Stimulated activated CD4-positive, alpha-beta T cell treated with anti-CD3 and anti-CD28 coated beads, Interleukin-15, amount 100 ng/mL, for 24 hours (primary cell): ENCODE measurements at places on chromosomes 5 and 9.

GRCh38 chr5:78975035-78975434 lies 10.1 kb downstream of the ARSB start:
- no peak for DNase-seq

DNA sequence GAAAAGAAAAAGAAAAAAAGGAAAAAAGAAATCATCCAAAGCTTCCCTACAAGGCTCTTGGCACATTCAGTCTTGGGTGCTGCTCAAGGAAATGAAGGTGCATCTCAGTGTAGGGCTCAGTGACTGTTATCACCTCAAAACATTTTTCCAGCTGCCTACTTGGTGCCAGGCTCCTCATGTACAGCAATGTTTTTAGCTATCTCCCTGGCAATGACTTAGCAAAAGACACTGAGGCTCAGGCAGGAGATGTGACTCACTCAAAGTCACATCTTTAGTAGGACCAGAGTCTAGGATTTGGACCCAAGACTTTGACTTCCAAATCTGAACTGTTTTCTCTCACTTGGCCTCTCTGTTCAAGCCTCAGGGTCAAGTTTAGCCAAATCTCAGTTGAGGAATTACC lies 264.2 kb downstream of the CRB2 start:
- DNase-seq = no peak

GRCh38 chr5:92800365-92800764 lies 780.7 kb downstream of the NR2F1-AS1 start:
- DNase-seq = no peak

DNA sequence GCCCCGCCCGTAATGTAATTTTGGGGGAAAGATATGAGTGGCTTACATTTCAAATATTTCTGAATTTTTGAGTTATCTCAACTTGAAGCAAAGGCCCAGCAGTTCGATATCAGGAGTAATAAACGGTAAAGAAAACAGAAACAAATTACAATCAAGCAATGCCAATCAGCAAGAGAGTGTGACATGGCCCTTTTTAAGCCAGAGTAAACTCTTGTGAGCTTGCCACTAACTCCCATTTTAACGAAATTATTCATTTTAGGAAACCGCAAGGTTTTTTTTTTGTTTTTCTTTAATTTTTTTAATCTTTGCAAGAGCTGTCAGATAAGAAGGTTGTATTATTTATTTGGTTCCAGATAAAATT lies 17.6 kb upstream of the CDK7 start:
- DNase-seq = no peak

GRCh38 chr5:169294621-169295020 lies 6.3 kb downstream of the SLIT3 start:
- DNase-seq = no peak

GRCh38 chr9:130245474-130245873 lies 20.1 kb upstream of the HMCN2 start:
- DNase-seq = no peak

GRCh38 chr5:178210073-178210535 lies 5.8 kb downstream of the HNRNPAB start:
- DNase-seq = peak; percentile 19
